Lung microvascular endothelial cell (primary cell): ENCODE measurements at places on chromosomes 5 and 9. TPM values are rescaled to one million over a fixed set of nuclear protein-coding genes. Genes with fewer than 3 reads are reported as not detected.

DNA sequence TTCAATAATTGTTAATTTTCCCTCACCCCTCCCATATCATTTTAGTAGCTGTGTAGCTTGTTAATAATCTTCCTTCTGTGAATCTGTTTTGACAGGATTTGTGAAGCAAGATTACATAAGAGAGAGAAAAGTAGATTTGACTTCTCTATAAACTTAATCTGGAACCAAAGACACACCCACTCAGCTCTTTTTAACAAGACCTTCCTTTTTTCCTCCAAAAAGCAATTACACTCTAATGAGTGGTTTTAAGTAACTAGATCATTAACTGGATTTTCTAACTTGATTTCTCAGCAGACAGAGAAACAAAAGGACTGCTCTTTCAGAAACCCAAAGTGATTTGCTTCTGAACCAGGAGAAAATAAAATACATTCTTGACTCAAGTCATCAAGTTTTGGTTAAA, 21.9 kb downstream of the RFK start:
- DNase-seq = no peak

DNA sequence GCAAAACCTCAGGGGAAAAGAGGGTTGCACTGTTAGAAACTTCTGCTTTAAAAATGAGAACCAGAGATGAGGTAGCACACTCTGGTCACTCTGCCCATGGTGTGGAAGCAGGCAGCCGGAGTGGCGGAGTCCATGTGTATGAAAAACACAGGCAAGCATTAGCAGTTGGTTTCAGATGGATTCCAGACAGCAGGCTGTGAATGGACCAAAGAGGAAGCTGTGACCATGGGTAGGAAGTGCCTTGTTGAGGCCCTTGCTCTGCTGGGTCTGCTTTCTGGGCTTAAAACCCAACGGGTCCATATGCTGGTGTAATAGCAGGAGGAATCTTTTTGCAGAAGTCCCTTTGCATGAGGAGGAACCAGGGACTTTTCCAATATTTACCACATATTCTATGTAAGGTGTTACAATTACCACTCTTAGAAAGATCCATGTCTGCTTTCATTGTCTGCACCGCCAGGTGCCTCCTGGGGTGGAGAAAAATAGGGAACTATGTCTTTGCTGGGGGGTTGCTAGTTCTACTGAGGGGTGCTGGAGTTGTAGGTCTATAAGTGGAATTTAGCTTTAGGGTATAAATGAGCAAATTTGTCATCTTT, 77.0 kb downstream of the ANKRD55 start:
- DNase-seq = no peak

GRCh38 chr5:115179394-115180164, 9.9 kb upstream of the TRIM36 start:
- no peak for DNase-seq

DNA sequence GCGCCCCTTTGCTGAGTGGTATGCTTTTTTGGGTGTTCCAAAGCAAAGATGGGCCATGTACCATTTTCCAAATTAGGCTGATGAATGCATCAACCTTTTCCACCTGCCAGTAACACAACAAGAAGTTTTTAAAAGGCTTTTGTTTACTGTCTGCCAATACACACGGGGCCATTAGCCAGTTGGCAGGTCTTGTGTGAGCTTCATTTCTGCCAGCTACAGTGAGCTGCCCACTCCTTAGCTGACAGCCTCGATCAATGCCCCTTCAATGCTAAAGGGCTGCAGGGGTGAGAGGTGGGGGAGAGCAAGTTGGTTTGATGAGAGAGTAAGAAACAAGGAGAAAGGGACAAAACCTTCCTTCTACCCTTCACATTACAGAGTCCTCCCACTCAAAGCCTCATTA, 128.7 kb downstream of the C5orf15 start:
- no peak for DNase-seq

- peak; percentile 1 for DNase-seq
These were observed 58.5 kb upstream of the TSLP start for GRCh38 chr5:111013011-111013410.

- no peak for DNase-seq
These were observed 31.9 kb downstream of the THBS4 start for GRCh38 chr5:80067016-80067415.

GRCh38 chr5:155004138-155004744, 9.3 kb upstream of the KIF4B start:
- DNase-seq = peak; percentile 59

DNA sequence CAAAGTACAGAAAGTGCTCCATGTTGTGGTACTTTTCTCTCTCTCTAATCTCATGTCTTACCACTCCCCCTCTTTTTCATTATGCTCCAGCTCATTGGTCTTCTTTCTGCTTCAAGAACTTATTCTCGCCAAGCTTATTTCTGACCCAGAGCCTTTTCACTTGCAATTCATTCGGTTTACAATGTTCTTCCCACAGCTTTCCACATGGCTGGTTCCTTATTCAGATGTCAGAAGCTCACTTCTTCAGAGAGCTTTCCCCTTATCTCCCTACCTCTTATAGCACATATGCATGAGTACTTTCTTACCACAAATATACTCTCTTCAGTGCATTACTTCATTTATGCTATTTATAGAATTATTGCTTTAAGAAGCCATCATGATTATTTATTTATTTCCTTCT, 338.8 kb upstream of the ATP10B start:
- DNase-seq = no peak

GRCh38 chr9:28951945-28952344, 1378.7 kb upstream of the C9orf72 start:
- DNase-seq = no peak

GRCh38 chr5:177388521-177389052, 4.4 kb downstream of the SLC34A1 start:
- no peak for DNase-seq

- peak; percentile 74 for DNase-seq
These were observed 354.6 kb downstream of the BNC2 start for GRCh38 chr9:16515879-16516301.

DNA sequence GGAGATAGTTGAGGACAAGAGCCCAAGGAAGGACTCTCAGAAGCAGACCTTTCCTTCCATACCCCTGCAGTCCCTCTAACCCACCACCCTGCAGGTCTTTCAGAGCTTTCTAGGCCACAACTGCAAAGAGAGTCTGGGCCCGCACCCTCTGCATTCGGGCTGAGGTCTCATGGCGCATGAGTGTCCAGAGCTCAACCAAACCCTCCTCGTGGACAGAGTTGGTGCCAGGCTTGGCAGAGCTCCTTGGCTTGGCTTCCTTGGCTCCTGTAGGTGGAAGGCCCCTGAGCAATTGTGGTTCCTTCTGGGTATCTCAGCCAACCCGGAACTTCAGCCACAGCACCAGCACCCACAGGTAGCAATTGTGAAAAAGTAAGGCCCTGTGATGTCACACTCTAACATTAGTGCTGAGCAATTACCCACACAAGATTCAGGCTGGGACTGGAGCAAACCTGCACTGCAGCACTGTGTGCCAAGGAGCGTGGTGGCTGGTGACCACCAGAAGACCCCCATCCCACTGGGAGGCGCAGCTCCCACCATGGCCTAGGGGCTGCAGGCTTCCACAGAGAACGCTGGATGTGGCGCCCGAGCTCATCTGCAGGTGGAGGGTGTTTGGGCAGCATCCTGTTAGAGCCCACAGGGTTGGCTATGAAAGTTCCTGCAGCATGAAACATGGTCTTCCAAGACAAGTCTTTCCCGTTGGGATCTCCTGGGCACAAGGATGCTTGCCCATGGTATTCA, 38.8 kb downstream of the FOXI1 start:
- no peak for DNase-seq

The CTNND2 gene
- not detected in 2 replicates for total RNA-seq

The PCDHB13 gene
- total RNA-seq = 0.87 and 2.6 TPM in 2 replicates

The FAM78A gene
- 3.3 and 3.8 TPM in 2 replicates for total RNA-seq

The SNAPC4 gene
- 3.0 and 3.7 TPM in 2 replicates for total RNA-seq

The FABP6 gene
- not detected in 2 replicates for total RNA-seq

The PCDHA1 gene
- total RNA-seq = under 0.01 TPM in 1 of 2 replicates, not detected in the other

The ENTREP1 gene
- total RNA-seq = 3.3 and 11.1 TPM in 2 replicates
